Stomach (tissue), 19 donors: ENCODE measurements at places on chromosomes 11 and 22. TPM values are rescaled to one million over a fixed set of nuclear protein-coding genes. Genes with fewer than 3 reads are reported as not detected.
A peak's percentile ranks its signal among the peaks of the same experiment; 100 is the strongest.

DNA sequence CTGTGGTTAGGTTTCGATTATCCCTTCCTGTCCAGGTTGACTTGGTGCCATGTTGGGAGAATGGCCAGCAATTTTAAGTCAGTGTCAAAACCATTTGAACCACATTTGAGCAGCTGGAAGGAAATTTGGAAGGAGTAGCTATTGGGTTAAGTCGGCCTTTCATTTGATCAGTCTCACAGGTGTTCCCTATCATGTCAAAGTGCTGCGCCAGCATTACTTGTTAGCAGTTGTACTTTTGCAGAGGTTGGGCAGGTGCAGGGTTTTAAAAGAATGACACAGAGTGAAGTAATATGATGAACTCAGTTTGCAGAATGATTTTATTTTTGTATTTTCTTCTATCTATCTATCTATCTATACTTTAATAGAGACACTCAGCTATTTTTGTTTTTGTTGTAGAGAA lies 6.4 kb upstream of the TYMP start:
- no peak for DNase-seq

Gene NPAT
- polyA plus RNA-seq, result 2.1 TPM

DNA sequence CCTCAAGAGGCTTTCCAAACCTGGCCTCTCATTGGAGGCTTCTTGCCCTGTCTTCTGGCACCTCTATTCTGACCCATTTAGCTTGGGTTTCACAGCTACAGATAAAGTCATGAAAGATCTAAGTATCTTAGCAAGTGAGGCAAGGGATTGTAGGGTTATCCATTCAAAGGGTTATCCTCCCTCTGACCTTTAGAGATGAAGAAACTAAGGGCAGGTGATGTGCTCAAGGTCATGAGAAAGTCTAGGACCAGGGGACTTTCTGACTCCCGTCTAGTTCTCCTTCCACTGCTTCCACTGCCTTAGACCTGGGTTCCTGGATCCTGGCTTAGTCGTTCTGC lies 7.2 kb downstream of the PHOX2A start:
- DNase-seq, result no peak

GRCh38 chr11:61287338-61287977 lies 7.7 kb downstream of the VWCE start:
- no peak for DNase-seq

GRCh38 chr11:13941775-13942174 lies 20.7 kb upstream of the SPON1 start:
- no peak for DNase-seq

Gene ARHGAP8
- polyA plus RNA-seq, result 18.7 TPM

DNA sequence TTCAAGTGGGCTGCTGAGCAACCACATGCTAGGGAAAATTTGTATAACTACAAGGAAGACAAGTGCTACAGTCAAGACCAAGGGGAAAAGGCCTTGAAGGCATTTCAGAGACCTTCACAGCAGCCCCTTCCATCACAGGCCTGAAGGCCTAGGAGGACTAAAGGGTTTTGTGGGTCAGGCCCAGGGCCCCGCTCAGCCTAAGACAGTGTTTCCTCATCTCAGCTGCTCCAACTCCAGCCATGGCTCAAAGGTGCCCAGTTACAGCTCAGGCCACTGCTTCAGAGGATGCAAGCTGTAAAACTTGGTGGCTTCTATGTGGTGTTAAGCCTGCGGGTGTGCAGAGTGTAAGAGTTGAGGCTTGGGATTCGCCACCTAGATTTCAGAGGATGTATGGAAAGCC lies 260.5 kb downstream of the NXPE2 start:
- no peak for DNase-seq

DNA sequence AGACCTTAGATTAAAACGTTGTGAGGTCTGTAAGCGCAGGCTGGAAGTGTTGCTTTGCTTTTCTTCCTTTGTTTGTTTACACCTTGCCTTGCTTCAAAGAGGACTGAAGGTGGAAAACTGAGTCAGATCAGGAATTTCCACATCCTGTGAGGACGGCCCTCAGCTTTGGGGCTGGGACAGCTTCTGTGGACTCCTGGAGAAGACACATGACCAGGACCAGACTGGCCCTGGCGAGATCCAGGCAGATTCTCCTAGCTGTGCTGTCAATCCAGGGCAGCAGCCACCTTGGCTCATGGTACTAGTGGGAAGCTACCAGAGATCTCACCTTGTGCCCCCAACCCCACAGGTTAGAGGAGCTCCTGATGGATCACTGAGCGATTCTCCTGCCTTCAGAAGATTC lies 1461.9 kb downstream of the TBC1D22A start:
- DNase-seq, result no peak

Gene GRIA4
- 4.4 TPM for polyA plus RNA-seq

- DNase-seq, result no peak
Observed at GRCh38 chr11:114257621-114258558, 38.3 kb upstream of the NNMT start.

GRCh38 chr11:126136507-126136906 lies 73.8 kb upstream of the CDON start:
- no peak for DNase-seq

DNA sequence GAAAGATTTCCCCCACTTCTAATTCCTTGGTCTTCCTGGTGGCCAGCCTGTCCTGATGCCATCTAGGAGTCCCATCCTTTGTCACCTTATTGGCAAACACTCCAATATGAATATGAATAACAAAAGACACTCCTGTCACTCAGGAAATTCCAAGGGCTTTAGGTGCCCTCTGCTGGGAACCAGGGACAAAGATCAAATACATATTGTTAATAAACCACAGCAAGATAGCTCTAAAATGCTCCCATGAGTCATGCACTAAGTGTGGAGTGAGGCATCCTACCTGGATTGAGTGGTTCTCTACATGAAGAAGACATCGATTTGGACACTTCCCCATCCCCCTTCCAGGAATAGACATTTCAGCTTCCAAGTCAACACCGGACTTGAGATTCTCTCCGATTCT lies 823.6 kb downstream of the TBC1D22A start:
- no peak for DNase-seq

DNA sequence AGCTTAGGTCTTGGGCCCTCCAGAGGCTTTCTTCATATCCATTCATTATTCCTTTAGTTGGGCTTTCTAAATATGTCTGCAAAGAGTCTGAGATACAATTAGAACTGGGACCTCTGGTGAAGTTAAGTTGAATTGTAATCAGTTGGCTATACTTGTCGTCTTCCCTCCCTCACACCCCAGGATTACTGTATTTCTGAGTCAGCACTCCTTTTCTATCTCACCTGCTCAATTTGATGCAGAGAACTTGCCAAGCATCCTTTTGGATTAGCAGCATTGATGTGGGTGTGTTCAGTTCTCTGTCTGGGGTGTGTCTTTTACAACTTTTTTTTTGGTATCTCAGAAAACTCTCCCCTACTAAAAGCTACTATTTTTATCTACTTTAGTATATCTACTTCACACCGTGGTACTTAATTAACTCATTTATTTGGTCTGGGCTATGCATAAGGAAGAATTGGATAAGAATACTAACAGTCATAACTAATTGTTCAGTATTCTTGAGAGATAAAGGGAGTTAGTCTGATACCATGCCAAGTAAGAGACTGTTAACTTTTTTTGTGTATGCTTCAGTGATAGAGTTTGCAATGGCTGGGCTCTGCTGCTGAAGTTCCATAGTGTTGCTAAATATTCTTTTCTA lies 15.1 kb downstream of the CTNND1 start:
- no peak for DNase-seq

GRCh38 chr11:117479372-117479771 lies 151.7 kb downstream of the CEP164 start:
- no peak for DNase-seq

DNA sequence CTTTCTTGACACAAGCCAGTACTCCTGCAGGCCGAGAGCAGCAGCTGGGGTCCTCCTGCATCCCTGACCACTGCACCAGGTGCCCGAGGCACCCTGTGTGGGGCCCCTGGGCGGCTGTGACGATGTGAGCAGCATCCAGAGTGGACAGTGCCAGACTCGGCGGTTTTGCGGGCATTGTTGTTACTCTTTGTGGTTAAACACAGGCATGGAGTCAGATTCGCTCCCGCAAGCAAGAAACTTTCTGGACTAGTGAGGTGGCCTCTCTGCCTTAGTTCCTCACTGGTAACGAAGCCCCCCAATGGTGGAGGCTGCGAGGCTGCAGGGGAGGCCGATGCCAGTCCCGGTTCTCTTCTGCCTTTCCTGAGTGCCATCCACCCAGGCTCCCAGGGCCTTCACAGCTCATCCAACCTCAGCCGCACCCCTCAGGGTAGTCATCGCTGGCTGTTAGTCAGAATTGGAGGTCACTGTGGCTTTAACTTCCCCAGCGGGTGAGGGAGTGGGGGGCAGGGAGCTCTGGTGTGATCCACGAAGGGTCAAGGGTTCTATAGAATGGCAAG lies 3.7 kb upstream of the CLDN5 start:
- DNase-seq, result no peak

DNA sequence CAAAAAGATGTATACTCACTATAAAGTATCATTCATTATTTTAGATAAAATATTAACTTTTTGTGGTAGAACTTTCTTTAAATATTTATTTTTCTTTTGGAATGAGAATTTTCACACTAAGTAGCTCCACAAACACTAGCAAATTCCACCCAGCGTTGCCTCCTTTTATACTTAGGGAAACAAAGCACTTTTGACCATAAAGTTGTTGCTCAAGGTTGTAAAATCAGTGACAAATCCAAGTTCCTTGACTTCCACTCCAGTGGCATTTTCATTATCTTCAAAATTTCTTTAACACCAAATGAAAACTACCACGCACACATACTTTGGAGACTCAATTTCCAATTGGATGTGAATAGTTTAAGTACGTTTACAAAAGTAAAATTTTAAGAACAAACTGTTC lies 431.2 kb downstream of the DLG2 start:
- no peak for DNase-seq

- peak; percentile 63 for DNase-seq
Observed at GRCh38 chr22:20569059-20570058, 61.9 kb downstream of the MED15 start.

DNA sequence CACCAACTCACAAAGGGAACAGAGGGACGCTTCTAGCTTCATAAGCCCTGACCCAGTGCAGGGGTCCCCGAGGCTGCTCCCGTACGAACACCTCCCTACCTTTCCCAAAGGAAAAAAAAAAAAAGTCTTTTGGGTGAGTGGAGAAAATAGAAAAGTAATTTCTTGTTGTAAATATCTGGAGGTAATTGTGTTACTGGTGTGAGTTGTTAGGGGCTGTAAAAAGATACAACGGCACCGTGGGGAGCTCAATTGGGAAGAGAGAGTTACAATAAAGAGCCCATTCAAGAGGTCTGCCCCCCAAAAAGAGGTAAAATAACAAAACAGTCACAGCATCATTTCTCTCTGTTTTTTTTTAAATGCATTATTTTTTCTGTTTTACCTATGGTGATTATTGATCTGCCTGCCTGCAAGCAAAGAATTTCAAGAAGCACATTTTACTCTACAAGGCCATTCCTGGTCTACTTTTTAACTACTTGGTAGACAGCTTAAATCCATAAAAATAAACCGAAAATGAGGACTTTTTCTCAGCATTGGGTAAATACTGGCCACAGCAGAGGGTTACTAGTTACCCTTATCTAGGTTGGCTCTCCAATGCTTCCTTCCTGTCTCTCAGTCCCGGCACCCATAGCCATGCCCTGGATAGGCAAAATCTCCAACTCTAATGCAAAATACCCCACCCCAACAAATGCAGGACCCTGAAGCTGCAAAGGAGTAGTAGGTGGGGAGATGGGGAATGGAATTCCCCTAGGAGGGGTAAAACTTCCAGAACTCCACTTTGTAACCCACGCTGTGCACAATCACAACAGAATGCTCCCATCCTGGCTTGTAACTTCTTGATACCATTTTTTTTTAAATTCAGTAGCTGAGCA lies 3.1 kb downstream of the PAX6 start:
- no peak for DNase-seq

- no peak for DNase-seq
Observed at GRCh38 chr22:17105143-17106129, 15.7 kb downstream of the TMEM121B start.

- peak; percentile 42 for DNase-seq
Observed at GRCh38 chr11:35927682-35928081, 16.2 kb upstream of the LDLRAD3 start.

Gene RAG2
- polyA plus RNA-seq, result not detected

DNA sequence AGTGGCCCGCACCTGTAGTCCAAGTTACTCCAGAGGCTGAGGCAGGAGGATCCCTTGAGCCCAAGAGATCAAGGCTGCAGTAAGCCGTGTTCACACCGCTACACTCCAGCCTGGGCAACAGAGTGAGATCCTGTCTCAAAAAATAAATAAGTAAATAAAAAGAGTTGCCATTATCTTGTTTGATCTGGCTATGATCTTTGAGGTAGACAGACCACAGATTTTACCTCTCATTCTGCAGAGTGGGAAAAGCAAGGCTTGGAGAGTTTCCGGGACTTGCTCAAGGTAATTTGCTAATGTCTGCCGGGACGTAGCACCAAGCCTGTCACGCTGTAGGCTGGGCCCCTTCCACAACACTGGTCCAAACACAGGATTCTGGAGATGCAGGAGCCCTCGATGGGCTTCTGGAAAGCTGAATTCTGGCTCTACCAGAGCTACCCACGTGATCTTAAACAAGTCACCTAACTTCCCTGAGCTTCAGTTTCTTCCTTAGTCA lies 6.8 kb downstream of the GRAP2 start:
- no peak for DNase-seq

Gene TMEM121B
- polyA plus RNA-seq, result 0.08 TPM

DNA sequence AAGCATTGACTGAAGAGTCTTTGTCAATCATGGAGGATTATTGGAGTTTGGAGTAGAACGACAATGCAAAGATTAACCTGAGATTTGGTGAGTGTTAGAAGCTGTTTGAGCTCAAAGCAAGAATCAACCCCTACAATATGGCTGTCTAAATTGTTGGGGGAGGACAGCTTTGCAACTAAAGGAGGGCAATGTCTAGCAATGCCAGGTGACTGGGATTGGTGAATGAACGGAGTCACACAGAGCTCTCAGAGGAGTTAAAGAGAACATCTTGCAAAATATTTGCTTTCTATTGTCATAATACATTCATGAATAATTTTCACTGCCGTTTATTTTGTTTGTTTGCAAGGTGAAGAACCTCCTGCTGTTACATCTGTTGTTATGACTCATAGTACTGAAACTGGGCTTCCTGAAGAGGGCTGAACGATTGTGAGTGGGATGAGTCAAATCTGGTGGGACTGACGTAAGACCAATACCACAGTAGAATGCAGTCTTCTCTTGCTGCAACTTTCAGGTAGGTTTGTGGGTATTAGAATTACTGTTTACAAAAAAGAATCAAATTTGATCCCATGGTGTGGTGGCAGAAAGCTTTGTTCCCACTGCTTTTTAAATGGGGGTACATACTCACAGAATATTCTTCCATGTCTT lies 281.9 kb downstream of the CADM1 start:
- no peak for DNase-seq

- DNase-seq, result no peak
Observed at GRCh38 chr11:1647901-1648652, 18.5 kb downstream of the KRTAP5-5 start.

Gene P2RX6
- polyA plus RNA-seq, result not detected
